Activated naive CD4-positive, alpha-beta T cell (primary cell): ENCODE measurements at places on chromosomes 16 and 17.

GRCh38 chr16:28298511-28298878, 6.2 kb downstream of the SBK1 start:
- DNase-seq: no peak

DNA sequence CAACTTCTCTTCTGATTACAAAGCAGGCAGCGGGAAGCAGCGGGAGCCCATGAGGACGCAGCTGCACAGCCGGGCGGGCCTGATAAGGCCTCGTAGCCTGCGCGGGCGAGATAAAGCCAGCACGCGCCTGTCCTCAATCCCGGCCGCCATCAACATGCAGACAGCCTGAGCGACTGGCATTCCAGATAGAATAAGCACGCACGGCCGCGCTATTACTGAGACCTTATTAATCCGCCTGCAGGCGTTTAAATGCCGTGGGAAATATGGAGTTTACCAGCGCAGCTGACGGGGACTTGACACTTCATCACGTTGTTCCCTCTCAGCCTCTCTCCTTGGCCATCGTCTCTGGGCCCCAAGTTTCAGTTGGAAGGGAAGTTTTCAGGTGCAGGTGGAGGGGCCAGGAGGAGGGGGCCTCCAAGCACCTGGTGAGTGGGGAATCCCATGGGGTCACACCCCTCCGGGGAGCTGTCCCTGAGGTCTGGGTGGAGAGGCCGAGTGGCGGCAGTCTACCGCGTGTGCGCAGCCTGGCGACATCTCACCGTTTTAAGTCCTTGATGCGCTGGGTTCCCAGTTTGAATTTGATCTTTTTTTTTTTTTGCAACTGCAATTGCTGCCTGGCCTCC, 27.3 kb upstream of the CBFA2T3 start:
- no peak for DNase-seq

DNA sequence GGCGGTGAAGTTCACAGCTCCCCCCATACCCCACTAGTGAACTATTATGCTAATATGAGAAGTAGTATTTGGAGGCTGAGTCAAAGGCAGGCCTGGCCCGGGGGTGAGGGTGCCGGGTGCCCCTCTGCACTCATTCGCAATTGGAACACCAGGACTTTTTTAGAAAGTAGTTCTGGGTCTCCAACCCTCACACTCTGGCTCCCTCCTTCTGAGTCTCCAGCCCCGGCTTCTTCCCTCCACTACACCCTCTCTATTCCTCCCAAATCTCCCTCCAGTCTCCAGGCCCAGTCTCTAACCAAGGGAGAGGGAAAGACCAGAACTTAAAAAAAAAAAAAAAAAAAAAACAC, 11.3 kb upstream of the HOXB2 start:
- DNase-seq: no peak

DNA sequence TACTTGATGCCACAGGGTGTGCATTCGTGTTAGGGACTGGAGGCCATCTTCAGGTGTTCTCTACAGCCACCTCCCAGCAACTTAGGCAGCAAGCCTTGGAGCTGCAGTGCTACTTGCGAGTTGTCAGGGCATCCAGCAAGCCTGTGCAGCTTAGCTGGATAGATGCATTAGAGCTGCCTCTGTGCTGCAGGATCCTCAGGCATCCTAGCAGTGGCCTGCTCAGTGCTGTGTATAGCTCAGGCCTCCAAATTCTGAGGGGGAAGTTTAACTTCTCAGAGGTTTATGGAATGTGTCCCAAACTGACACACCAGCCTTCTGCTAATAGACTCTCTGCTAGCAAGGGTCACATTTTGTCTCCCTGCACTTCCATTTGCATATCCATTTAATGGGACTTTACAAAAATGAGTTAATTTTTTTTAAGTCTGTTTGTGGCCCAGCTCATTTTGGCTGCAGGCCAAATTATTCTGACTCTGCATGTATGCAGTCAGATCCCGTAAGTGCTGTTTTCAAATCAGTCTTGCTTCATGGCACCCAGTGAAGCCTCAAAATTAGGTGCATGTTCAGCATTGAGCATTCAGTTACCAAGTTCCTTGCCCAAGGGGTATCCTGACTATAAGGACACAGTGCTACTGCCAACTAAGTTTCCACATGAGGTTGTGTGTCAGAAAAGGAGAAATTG, 6.8 kb downstream of the GABARAPL2 start:
- no peak for DNase-seq

GRCh38 chr17:80166446-80166845, 3.4 kb upstream of the CARD14 start:
- no peak for DNase-seq

DNA sequence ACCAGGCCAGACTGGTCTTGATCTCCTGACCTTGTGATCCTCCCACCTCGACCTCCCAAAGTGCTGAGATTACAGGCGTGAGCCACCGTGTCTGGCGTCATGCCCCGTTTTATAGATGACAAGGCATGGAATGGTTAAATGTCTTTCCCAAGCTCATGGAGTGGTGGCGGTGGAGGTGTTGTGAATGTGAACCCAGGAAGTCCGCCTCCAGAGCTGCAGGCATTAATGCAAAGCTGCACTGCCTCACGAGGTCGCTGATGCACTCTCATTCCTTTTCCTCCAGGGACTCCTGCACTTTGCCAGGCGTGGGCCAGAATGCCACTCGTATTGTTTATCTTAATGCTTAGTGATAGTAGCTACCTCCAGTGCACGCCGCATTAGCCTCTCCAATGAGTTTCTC, 149.6 kb downstream of the WWOX start:
- DNase-seq: no peak
